ENCODE measurements at places on chromosomes 7 and 10. TPM values are rescaled to one million over a fixed set of nuclear protein-coding genes. Genes with fewer than 3 reads are reported as not detected.

CYP2C19 gene
- not detected for total RNA-seq

CPED1 gene
- total RNA-seq, result not detected

FXYD4 gene
- total RNA-seq, result not detected

CYCS gene
- 249 TPM for total RNA-seq

BCAP29 gene
- total RNA-seq, result 43.9 TPM

TUBAL3 gene
- 0.21 TPM for total RNA-seq

Data from A549 treated with Hydrocortisone at 1 μM for 4 hours (cell line).